NCI-H510A (cell line): ENCODE measurements at places on chromosomes 3 and 15.

DNA sequence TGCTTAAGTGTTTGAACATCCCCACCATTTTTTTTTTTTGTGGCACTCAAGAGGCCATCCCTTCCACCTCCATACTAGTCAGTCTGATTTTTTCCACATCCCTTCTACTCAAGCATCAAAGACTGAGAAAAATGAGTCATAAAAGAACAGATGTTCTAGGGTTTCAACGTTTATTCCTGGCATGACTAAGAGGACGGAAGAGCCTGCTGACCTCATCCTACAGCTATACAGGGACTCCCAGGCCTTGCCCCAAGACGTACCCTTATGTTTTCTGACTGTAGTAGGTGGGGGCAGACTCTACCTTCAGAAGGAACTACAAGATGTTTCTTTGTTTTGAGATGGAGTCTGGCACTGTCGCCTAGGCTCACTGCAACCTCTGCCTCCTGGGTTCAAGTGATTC, 3.3 kb upstream of the ITPKA start:
- DNase-seq = no peak

DNA sequence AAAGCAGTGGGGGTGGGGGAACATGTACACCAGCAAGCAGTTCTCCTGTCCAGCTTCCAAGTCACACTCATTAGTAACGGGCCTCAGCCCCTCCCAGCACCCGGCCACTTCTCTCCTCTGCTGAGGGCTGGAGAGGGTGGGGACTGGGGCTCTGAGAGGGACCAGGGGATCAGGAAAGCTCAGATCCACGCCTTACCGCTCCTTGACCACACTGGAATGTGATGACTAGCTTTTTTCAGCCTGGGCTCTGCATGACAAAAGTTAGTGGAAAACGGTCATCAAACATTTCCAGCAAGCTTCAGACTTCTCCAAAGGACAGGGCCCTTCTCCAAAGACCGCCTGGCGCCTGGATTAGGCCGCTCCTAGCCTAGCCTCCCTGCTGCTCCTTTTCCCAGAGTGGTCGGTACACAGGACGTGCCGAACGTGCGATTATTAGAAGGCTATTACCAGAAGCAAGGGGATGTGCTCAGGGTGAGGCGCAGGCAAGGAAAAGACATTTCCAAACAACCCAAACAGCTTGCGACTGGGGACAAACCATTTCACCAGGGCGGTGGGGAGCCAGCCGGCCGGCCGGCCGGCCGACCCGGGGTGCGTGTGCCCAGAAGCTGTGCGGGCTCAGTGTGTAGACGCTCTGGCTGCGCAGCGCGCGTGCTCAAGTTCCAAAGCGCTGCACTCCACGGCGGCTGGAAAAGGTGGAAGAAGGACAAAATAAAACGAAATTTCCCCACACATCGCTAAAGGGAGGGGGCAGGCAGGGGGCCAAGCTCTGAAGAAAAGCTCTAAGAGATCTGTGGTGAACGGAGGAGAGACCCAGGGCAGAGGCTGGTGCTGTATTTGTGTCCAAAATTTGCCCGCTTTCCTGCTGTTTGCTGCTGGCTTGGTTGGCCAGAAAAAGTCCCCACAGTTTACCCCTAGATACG, 51.0 kb upstream of the SSR3 start:
- DNase-seq = no peak

- no peak for DNase-seq
Measured at GRCh38 chr15:34799149-34800101, 4.1 kb upstream of the ACTC1 start.

DNA sequence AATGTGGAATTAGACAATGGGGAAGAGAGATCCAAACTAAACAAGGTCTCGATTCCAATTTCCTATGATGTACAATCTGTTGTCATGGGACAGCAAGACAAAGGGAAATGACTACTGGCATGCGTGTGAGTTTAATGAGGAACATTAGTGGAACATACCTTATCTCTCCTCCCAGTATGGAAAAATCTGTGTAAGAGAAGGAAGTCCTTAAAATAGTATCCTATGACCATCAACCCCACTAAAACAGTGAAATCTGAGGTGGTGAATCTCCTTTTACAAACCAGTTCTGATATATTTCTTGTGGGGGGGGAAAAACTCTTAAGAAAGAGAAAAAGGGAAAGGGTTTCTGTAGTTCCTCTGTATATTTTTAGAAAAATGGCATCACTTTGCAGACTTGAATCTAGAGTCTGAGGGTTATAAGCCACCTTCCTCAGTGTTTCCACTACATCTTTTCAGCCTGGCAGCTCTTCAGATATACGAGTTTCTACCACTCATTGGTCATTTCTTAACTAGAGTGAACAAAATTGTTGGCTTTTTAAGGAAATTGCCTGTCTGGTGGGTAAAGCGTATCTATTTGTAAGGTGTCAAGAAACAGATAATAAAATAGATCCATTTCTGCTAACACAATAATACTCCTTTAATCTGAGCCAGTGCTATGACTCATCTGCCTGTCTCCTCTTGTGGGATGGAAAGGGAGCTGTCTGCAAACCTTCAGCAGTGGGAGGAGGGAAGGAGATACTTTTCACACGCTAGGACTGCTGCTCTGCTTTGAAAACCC, 3.0 kb upstream of the TNFAIP8L3 start:
- no peak for DNase-seq

- DNase-seq = no peak
Measured at GRCh38 chr3:155420881-155421486, 127.5 kb upstream of the STRIT1 start.

DNA sequence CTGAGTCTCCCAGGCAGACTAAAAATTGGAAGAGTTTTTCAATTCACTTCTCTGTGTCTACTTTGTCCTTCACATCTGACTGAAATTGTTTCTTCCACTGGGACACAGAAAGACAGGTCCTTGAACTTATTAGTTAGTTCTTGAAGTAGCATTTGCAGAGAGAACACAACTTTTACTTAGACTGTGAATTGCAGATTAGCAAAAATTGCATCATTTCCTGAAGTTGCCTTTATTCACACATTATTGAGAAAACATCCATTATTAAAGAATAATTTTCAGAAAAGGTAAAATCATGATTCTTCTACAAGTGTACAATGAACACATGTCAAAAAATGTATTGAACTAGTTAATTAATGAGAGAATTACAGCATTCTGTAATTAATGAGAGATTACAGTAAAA, 1.4 kb upstream of the COMMD2 start:
- DNase-seq = no peak

DNA sequence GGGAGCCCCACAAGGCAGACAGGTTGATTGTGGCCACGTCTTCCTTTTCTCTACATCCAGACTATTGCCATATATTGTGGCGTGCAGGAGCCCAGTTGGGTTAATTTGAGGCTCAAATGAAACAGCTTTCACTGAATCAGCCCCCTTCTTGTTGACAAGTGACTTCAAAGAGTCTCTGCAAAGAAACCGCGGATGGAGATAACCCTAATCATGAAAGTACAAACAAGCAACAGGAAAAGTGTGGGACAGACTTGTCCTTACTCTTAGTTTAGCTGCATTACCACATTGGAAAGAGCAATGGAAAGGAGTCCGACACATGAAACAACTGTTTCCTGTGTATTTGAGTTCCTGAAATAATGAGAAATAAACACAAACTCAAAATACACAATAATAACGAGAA, 3.3 kb downstream of the TMEM40 start:
- DNase-seq = no peak

DNA sequence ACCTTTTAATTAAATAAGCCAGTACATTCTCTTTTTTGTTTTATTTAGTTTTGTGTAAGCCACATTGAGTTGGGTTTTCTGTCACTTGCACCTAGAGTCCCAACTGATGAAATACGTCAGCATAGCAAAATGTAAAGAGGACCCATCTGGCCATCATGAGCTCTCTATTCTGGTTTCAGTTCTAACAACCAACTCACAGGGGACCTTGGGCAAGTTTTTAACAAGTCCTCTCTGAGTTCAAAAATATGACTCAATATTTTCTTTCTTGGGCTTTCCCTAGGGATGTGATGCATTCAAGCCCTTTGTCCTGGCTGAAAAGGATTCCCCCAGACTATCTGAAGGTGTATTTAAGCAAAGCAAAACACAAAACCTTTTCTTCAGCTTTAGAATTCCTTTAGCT, 32.9 kb downstream of the PLCH1 start:
- DNase-seq = no peak

DNA sequence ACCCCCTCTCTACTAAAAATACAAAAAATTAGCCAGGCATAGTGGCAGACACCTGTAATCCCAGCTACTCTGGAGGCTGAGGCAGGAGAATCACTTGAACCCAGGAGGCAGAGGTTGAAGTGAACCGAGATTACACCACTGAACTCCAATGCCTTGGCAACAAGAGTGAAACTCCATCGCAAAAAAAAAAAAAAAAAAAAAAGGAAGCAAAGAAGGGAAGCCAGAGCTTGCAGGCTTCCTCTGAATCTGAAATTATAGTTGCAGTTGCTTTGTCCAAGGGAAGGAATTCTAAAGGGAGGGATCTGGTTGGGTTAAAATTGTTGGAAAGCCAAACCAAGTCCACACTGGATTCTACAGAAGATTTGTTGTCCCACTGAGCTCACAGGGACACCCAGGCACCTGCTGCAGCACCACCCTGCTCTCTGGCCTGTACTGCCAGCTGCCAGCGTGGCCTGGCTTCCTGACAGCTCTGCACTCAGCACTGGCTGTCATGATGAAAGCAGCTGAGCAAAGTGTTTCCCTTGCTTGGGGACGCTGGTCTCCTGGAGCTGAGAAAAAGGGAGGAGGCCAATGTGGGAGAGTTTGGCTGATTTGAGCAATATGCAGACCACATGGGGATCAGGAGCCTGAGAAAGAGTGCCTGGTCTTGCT, 88.8 kb upstream of the HES1 start:
- no peak for DNase-seq

DNA sequence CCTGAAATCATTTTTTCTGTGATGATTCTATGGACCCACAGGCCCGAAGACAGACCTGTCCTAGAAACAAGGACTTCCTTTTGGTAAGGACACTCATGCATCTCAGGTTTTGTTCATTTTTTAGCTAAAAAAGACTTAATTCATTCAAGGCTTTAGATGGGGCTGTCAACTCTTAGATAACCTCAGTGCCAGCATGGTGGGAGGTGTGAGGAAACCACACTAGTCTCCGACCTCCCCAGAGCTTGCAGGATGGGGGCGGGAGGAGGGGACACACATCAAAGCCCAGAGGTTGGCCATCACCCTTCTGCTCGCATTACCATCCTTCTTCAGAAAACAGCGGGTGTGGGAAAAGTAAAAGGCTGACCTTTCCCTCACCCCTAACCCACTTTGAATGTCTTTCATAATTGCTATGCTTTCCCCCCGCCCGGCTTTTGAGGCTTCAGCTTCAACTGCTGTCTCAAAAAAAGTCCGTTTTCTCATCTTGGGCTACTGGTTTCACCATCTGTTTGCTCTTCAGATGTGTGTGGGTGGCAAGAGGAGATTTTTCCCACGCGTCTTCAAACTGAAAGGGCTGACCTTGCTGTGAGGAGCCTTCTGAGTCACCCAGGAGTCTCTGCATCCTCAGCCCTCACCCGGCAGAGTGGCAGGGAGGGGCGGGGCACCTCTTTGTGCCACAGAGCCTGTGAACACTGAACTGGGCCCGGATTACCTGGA, 27.6 kb upstream of the CXCR6 start:
- no peak for DNase-seq

DNA sequence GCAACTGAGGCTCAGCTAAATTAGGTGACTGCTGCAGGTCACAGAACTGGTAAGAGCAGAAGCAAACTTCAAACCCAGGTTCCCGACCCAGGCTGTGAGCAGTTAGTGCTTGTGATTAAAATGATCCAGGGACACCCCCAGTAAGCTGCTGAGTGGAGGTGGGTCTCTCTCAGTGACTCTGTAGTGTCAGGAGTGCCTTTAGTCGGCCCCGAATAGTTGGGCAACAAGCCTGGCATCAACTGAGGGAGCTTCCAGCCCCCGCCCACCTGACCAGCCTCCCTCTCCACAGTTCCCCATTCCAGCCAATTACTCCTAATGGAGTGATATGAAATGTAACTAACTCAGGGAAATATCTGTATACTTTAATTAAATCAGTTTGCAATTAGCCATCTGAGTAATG, 168.0 kb upstream of the SMAD3 start:
- DNase-seq = no peak

- no peak for DNase-seq
Measured at GRCh38 chr15:73601451-73602445, 31.4 kb downstream of the NPTN start.

DNA sequence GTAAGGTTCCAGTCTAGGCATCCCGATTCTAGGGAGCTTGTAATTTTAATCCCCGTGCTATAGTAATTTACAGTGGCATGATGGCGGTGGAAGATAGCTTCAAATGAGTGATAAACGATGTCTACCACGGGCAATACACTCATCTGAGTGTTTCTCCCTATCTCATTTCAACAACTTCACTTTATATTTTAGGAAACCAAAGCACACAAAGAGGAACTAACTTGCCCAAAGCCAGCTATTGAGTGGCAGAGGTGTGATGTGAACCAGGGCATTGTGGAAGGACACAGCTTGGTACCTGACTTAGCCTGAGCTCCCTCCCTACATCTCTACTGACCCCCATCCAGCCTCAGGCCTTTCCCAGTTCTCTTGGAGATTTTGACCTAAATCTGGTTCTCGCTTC, 16.9 kb upstream of the FILIP1L start:
- DNase-seq = no peak

GRCh38 chr3:17040990-17041377, 156.2 kb downstream of the PLCL2 start:
- DNase-seq = no peak

DNA sequence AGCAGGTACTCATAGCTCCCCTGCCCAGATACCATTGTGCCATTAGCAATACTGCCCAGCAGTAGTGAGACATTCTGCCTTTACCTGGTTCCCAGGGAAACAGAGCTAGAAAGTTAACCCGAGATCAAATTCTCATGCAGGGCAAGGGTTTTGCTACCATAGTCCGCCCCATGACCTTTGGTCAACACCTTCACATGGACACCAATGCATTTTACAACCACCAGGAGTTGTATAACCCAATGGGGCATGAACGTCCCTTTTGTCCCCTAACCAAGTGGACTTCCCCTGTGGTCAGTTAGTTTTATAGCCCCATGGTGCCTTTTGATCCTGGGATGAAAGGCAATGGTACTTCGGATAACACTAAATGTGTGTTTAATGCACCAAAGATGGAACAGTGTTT, 151.7 kb upstream of the IQSEC1 start:
- DNase-seq = no peak

GRCh38 chr3:152615681-152616080, 219.2 kb upstream of the P2RY1 start:
- DNase-seq = no peak

GRCh38 chr3:53156368-53156834, 4.6 kb upstream of the PRKCD start:
- peak; percentile 67 for DNase-seq

- no peak for DNase-seq
Measured at GRCh38 chr3:8571256-8571655, 69.6 kb downstream of the LMCD1 start.

DNA sequence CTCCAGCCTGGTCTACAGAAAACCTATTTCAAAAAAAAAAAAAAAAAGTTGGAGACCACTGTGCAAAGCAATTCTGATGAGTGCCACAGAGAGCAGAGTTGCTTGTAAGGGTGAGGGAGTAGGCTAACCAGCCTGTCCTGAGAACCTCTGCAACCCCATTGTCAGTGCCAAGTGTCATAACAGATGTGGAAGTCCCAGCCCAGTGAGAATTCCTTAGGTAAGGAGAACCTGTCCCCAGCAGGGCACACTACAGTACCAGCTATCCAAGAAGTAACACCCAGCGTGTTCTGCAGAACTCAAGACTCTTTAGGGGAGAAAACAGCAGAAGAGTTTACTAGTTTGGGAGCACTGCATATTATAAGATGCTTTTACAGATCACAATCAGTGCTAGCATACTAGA, 156.3 kb downstream of the LIPC start:
- no peak for DNase-seq
